Amniotic stem cell (primary cell): ENCODE measurements at places on chromosomes 16 and 17.
A peak's percentile ranks its signal among the peaks of the same experiment; 100 is the strongest.

- DNase-seq: no peak
Observed at GRCh38 chr16:84056933-84057332, 14.3 kb upstream of the SLC38A8 start.

DNA sequence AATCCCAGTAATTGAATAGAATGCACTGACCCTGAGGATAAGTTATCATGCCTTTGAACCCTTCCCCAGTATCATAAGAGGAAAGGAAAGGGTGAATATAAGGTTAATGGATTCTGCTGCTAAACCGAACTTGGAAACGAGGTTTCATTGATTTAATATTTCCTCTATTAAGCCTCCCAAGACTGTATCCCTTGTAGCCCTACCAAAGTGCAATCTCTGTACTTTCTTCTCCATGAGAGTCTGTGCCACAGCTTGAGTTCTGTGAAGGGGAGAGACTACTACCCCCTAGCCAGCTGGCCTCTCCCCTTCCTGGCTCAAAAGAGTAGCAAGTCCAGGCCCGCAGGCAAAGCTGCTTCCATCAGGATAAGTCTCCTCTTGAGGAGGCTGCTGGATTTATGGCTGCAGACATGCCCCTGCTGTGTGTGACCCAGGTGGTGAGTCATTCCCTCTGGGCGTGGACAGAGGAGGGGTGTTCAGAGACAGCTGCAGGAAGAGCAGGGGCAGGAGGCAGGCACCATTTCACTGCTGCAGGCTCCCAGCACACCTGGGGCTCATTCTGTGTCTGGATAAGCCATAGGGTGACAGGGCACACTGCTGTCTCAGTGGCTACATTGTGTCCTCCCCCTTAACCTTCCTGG is 58.4 kb downstream of the TOM1L2 start:
- DNase-seq: peak; percentile 74

- DNase-seq: no peak
Observed at GRCh38 chr16:72794319-72794718, 253.6 kb downstream of the ZFHX3 start.

- DNase-seq: no peak
Observed at GRCh38 chr16:1028524-1029258, 43.9 kb upstream of the SSTR5 start.

DNA sequence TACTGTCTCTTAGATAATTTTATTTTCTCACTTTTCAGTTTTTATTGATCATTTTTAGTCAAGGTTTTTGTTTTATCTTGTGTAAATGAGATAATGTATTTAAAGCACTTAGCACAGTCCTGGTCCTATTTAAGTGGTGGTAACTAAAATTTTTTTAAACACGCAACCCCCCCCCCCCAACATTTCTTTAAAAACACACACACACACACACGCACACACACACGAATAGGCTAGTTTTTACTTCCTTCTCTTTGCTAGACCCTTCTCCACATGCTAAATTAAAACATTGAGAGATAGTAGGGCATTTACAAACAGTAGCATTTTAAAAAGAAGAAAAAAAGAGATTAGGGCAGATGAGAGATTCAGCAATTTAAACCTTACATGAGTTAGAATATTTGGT is 5.0 kb downstream of the NFATC3 start:
- DNase-seq: no peak

DNA sequence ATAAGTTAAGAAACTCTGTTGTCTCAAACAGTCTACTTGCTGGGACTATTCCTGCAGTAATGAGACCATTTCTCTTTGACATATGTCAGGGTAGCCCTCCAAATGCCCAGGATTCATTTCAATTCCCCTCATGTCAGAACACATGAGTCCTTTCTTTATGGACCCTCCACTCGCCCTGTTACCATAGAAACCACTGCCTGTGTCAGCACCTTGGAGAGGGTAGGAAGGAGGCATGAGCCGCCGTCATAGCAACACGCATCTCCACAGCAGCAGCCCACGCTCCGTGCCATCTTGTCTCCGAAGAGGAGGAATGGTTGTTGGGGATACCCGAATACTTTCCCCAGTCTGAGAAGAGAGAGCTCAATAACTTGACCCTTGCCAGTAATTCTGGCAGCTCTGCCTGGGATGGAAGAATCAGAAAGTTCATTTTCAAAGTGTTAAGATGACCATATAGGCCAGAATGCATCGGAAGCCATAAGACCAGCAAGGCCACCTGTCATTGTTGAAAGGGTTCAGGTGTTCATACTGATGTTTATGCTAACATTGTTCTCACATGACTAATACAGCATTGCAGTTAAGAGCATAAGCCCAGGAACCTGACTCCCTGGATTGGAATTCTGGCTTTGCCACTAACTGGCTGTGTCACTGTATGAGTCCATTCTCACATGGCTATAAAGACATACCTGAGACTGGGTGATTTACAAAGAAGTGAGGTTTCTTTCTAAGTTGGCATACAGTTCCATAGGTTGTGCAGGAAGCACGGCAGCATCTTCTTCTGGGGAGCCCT is 141.3 kb downstream of the ABCC12 start:
- no peak for DNase-seq

- no peak for DNase-seq
Observed at GRCh38 chr16:1791256-1791942, 2.1 kb downstream of the IGFALS start.
